Right forelimb (tissue), 1 donor: ENCODE measurements at places on chromosomes 7 and 10.

DNA sequence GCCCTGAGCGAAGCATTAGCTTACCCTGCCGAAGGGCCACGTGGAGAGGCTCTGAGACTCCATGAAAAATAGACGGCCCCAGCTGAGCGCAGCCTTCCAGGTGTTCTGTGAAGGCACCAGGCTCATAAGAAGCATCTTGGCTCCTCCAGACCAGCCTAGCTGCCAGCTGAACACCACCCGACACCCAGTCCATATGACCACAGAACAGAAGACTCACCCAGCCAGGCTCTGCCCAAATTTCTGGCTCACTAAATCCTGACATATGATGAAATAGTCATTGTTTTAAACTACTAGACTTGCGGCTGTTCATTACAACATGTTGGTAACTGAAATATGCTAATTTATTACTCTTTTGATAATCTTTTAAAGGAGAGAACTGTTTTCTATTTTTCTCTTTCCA is 99.5 kb upstream of the ABI1 start:
- DNase-seq = no peak

DNA sequence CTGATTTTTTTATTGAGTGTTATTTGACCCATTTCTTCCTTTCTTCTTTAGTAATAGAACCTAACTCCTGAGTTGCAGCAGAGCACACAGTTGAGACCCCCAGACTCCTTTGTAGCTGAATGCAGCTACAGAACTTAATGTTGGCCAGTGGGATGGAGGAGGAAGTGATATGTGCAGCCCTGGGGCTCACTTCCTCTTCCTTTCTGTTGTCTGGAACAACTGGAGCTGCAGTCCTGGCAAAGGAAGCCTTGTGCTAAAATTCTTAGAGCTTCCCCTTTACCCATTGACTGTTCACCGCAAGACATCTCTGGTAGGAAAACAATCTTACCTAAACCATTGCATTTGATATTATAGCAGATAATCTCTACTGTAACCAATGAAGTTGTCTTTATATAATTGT is 86.6 kb downstream of the ITGB8 start:
- DNase-seq = no peak

DNA sequence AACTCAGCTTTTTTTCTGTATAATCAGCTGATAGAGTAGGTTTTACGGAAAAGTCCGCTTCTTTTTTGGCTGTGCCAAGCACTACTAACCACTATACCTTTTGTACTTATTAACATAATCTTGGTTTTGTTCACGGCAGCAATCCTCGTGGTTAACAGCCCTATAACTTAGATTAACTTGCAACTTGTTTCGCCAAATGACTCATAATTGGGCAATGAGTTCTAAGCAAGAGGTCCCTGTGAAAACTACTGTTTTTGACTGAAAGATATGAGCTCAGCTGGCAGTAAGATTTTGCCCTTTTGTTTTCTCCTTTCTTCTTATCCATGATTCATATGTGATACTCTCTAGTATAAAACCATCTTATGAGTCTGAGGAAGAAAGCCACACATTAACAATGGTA is 345.0 kb upstream of the PCDH15 start:
- no peak for DNase-seq

DNA sequence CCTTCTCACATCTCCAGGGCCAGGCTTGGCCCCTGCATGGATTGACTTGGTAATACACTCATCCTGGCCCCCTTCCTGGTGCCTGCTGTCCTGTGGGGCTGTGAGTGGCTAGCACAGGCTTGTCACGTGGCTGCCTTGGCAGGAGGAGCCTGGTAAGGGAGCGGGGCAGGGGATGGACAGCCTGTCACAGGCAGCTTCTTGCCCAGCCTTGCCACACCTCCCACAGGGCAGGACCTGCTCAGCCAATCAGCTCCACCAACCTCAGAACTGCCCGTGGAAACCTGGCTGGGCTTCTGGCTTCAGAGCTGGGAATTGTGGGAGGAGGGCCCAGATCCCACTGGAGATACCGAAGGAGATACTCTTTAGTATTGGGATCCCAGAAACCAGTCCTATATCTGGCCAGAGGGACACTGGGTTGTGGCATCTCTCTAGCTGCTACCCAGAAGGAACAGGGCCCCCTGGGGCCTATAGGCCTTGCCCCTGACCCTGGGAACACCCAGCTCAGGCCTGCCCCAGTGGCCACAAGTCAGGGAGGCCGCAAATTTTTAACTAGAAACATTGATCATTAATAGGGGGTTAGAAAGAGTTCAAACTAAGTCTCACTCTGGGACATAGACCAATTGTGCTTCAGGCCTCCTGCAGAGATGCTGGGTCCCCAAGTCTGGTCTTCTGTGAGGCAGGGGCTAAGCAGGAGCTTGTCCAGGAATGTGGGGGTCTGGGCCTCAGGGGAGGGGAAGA is at the start of gene HOGA1:
TSS of gene HOGA1 (plus strand) at position 330 of the 738 bp plus-strand sequence. CDS start at position 645, 315 bp downstream.
- DNase-seq = no peak

DNA sequence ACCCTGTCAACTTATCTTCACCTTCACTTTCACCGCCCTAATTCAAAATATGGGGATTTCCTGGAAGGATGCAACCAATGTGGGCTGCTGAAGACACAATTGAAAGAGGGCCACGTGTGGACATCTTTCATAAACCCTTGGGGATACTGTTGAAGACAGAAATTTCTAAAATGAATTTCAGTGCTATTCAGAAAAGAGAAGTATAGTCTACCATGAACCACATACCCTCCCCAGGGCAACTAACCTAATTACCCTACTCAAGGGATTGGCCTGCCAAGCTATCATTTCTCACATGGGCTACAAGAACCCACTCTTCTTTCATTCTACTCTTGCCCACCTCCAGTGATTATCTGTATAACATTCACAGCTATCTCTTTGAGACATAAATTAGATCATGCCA is 226.0 kb downstream of the PHTF2 start:
- DNase-seq = no peak

GRCh38 chr7:81957517-81957916 is 187.7 kb upstream of the HGF start:
- no peak for DNase-seq

GRCh38 chr10:112446055-112446854 is 459 bp downstream of the ZDHHC6 start:
- no peak for DNase-seq

GRCh38 chr10:31318382-31318853 is 598 bp upstream of the ZEB1 start:
- DNase-seq = peak; percentile 74

GRCh38 chr10:33623669-33624068 is 289.2 kb upstream of the NRP1 start:
- DNase-seq = no peak

- DNase-seq = no peak
These were observed 81.4 kb downstream of the PRPF18 start for GRCh38 chr10:13668126-13668525.

DNA sequence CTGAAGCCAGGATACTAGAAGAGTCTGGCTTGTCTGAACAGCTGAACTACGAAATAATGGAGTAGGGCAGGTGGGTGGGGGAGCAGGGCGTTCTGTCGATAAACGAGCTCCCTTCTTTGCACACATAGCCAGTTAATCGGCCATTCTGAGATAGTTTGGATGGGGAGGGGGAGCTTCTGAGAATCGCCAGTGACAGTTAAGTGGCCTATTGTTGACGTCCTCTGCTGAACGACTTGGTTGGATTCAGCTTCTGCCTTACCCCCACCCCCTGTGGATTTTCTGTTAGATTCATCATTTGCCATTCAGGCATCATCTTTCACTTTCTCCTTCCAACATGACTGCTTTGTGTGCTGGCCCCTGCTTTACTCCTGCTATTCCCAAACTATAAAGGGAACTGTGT is 520 bp downstream of the CPA5 start:
- DNase-seq = peak; percentile 66

GRCh38 chr10:50648089-50648934 is 24.6 kb upstream of the SGMS1 start:
- no peak for DNase-seq

- DNase-seq = no peak
These were observed 40.5 kb upstream of the CDK6 start for GRCh38 chr7:92876836-92877235.

DNA sequence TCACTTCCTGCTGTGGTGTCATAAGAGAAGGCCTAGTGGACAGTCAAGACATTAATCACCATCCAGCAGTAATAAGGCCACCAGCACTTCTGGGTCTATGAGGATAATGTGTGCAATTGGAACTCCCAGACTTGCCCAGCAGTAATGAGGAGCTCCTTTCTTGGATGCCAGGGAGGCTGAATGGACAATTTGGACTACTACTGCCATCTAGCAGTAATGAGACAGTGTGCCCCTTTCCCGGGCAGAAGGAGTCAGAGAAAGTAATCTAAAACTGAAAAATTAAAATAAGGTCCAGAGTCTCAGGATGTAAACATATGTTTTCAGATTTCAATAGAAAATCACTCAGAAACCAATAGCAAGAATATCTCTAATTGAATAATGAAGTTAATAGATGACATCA is 400.4 kb downstream of the CDC14C start:
- DNase-seq = no peak

- no peak for DNase-seq
These were observed 8.4 kb downstream of the FAM237B start for GRCh38 chr7:90312745-90313144.

DNA sequence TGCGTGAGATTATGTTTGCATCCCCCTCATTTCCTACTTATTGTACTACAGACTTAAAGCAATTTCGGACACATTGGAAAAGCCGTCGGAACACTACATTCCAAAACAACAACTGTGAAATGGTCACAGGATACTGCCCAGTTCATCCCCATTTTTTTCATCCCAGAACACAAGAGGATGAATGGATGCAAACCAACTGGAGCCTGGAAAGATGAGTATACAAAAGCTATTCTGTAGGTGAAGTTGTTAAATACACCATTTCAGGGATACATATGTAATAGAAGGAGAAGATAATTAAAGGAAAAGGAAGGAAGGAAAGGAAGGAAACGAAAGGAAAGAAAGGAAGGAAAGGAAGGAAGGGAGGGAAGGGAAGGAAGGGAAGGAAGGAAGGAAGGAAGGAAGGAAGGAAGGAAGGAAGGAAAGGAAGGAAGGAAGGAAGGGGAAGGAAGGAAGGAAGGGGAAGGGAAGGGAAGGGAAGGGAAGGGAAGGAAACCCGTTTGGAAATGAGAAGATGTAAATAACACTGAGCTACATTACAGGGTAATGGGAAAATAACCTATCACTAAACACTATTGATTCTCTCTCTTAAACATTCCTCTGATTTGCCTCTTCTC is 48.6 kb upstream of the C7orf33 start:
- DNase-seq = no peak

DNA sequence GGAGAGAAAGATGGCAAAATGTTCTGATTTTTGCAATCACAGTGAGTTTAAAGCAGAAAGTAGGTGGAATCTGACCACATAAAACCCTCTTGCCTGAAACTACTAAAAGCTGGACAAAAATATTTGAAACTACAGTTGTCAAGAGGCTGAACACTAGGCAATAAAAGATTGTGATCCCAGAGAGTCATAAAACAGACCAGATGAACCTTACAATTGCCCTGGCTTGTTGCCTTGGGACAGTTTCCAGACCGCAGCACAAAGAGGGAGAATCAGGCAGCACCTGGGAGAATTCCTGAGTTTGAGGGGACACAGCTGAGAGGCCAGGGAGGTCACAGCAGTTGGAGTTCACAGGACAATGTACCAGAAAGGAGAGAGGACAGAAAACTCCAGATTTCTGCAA is 107.3 kb upstream of the NANOS1 start:
- no peak for DNase-seq

- no peak for DNase-seq
These were observed 13.6 kb downstream of the ENTPD7 start for GRCh38 chr10:99672884-99673283.

GRCh38 chr10:123567984-123568739 is 98.0 kb upstream of the GPR26 start:
- DNase-seq = no peak

DNA sequence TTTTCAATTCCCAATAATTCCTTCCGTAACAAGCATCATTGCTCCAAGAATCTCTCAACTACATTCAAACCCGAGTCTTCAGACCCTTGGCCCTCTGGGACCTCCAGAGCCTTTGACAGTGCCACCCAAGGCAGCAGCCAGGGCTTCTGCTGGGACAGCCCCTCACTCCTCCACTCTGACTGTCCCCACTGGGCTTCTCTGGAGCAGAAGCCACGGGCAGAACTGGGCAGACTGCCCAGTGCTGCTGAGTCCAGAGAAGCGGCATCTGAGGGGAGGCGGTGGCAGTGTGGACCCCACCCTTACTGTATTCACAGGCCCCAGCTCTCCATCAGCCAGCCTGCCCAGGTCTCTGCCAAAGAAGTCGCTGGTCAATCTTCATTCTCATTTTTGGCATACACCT is 8.8 kb downstream of the CYREN start:
- DNase-seq = no peak

DNA sequence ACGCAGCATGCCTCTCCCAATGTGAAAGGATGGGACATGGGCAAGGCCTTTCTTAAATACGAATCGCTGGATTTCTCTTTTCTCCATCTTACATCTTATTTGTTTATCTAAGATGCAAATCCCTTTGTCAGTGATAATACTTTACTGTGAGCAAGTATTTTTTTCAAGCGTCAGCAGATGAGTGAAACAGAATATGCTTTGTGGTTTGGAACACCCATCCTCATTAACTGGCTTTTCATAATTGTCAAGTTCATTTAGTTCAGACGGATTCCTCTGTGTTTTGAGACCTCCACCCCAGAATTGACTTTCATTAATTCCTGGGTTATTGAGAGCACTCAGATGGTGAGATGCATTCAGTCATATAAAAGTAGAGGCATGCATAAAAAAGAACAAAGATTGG is 149.8 kb downstream of the NSUN6 start:
- no peak for DNase-seq

GRCh38 chr10:129759214-129760002 is 204.7 kb downstream of the EBF3 start:
- peak; percentile 18 for DNase-seq

DNA sequence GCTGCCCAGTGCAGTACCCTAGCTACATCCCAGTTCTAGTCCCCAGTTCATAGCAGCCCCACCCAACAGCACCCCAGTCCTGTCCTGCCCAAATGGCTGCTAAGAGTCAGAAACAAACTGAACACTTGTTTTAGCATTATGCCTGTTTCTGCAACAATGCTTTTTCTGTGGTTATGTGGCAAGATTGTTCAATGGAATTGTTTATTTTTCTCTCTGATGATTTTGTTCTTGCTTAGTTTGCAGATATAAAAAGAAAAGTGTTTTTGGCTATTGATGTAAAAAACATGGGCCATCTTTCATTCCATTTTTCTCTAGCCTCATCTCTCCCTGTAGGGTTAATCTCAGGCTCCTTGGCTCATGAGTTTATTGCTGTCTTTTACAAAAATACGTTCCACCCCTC is 42.5 kb downstream of the LRRC4 start:
- DNase-seq = no peak
